ENCODE measurements at places on chromosomes 5 and 9.

GRCh38 chr5:146902471-146902870 is 23.9 kb upstream of the PPP2R2B start:
- DNase-seq, result no peak

DNA sequence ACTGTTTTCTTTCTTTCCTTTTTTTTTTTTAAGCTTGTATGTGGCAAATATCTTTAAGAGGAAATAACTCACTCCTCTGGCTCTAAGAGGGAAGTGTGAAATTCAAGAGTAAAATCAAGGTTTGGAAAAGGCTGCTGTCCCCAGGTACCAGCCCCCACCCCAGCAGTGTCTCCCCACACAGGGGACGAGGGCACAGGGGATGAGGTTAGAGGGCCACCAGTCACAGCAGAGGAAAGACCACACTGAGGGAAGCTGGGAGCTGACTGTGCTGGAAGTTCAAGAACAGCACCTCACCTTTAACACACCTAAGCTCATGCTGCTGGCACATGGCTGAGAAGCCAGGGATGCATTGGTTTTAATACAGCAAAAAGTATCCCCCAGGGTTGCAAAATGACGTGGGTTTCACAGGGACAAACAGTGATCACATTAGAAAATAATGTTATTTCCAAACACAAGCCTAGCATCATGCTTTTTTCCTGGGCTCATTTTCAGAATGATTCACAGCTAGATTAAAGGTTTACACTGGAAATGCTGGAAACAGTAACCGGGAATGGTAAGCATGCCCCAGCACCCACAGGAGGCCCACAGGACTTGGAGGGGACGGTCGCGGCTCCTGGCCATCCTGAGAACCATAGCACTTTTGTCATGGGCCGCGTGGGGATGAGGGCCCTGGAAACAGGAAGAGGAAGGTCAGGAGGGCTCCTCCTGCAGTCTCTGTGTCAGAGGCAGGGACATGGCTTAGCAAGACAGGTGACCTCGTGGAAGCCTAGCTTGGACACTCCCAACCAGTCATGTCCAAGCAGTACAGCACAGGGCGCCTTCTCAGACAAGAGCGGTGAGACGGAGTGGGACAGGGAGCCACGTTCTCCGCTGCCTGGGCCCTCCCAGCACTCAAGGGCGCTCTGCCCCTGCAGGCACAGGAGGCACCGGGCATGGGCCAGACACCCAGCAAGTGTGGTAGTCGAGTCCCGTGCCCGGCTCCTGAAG is 6.9 kb downstream of the LPCAT1 start:
- DNase-seq, result no peak

DNA sequence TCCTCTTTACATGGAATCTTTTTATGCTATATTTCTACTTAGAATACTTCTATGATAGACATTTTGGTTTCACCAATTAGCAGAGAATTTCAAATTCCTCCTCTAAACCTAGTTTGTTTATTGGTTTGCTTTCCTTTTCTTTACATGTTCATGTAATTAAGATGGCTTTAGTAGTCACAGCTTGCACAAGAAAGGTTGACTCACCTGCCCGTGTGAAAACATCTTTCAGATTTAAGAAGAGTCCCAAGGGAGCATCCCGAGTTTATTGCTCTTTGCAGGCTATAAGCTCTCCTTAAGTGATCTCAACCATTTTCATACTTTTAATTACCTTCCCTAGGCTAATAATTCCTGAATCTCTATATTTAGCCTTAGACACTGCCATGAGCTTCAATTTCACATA is 28.9 kb downstream of the TYRP1 start:
- DNase-seq, result peak; percentile 49

GRCh38 chr5:80308526-80308925 is 11.3 kb upstream of the SPZ1 start:
- no peak for DNase-seq

DNA sequence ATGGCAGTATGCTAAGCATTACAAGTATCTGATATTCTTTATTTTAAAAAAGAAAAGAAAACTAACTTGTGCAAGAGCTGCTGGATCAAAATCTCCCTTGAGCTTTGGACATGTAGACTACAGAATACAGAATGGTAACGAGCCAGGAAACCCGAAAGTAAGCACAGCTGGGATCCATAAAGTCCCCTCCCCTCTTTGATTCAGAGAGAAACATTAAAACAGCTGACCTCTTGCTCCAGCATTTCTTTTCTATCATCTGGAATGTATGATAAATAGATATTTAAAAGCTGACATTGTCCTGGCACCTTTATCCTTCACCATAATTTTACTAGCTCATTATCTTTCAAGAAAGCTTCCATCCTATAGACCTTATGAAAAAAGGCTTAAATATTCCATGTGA is 28.2 kb upstream of the LPAR1 start:
- DNase-seq, result no peak

DNA sequence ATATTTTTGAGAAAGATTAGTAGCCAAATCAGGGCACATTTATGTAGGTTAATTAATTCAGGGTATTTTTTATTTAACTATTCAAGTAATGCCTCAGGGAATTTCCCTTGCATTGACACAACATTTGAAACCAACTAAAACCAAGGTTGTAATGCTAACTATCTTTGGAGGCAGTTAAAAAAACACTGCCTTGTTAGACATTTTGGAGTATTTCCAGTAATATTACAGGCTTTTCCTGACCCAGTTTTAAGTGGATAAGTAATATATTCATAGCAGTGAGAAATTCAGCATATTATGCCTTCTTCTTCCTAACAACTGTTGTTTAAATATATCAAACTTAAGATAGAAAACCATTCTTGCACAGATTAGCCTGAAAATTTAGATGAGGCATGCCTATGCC is 175.1 kb downstream of the TMC1 start:
- no peak for DNase-seq

- no peak for DNase-seq
Observed at GRCh38 chr9:87545858-87546257, 48.2 kb downstream of the DAPK1 start.

DNA sequence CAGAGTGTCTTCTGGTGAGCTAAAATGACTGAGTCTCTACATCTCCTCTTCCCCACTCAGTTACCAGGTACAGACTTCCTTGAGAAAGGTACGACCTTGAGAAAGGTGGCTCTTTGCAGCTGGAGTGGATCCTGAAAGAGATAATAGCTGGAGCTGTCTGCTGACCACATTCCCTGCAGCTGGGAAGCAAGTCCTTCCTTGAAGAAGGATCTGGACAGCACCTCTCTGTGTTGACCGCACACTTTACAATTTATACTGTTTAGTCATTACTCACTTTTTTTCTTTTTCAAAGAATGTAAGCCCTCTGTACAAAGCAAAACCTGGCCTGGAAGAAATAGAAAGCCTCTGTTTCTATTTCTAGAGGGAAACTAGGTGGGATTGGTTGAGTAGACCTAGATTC is 148.8 kb downstream of the MACIR start:
- DNase-seq, result no peak

DNA sequence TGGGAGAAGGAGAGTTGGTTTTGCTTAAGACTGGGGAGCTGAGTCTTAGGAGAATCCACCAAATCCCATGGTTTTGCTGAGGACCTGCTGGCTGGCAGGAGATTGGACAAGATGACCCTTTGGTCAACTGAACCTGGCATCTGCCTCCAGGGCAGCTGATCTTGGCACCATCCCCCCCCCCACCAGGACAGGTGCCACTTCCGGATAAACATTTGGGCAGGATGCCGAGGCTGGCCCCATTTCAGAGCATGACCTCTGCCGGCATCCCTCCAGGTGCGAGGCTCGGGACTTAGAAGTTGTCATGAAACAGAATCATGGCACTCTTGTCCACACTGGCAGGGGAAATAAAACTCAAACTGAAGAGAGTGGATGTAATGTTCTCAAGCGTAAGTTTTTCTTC is 165.6 kb downstream of the MACROH2A1 start:
- DNase-seq, result no peak

GRCh38 chr5:172802567-172803176 is 31.4 kb upstream of the ERGIC1 start:
- DNase-seq, result no peak

GRCh38 chr9:105828171-105828570 is 133.8 kb downstream of the TMEM38B start:
- no peak for DNase-seq

- DNase-seq, result no peak
Observed at GRCh38 chr5:139131062-139131461, 67.1 kb downstream of the SIL1 start.

GRCh38 chr9:128909859-128910258 is 10.9 kb upstream of the PHYHD1 start:
- no peak for DNase-seq

Measured in DMS 273 treated with DMSO at 0.1 percent for 48 hours (cell line).